ENCODE measurements at places on chromosomes 1 and 21.

DNA sequence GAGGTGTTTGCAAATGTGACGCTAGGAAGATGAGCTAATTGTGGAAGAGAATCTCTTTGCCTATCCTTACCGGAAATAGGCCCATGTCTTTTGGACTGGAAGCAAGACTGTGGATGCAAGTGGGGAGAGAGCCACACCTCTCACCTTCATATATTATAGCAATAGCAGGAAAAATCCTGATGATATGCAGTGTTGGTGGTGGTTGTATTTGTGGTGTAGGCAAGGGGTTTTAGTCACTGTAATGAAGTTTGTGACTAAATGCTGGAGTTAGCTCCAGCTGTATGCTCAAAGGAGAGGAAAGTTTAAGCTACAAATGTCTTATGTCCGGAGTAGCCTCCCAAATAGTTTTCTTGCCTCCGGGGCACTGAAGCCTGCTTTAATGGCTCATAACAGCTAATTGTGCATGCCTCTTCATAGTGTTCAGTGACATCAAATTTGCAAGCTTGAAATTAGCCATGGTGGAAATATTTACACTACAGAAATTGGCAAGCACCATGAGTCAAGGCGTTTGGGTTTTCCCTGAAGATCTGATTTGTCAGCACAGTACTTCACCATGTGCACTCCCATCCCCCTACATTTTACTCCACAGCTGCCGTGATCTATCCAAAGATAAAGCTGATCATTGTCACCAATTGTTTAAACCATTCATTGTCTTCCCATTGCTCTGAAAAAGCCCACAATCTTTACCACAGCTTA lies 102.6 kb upstream of the ZNF644 start:
- H3K36me3 ChIP-seq, result no peaks in the 10 kb centered on the region
- no peak for DNase-seq
- no peak overlapping the region for H3K27ac ChIP-seq

DNA sequence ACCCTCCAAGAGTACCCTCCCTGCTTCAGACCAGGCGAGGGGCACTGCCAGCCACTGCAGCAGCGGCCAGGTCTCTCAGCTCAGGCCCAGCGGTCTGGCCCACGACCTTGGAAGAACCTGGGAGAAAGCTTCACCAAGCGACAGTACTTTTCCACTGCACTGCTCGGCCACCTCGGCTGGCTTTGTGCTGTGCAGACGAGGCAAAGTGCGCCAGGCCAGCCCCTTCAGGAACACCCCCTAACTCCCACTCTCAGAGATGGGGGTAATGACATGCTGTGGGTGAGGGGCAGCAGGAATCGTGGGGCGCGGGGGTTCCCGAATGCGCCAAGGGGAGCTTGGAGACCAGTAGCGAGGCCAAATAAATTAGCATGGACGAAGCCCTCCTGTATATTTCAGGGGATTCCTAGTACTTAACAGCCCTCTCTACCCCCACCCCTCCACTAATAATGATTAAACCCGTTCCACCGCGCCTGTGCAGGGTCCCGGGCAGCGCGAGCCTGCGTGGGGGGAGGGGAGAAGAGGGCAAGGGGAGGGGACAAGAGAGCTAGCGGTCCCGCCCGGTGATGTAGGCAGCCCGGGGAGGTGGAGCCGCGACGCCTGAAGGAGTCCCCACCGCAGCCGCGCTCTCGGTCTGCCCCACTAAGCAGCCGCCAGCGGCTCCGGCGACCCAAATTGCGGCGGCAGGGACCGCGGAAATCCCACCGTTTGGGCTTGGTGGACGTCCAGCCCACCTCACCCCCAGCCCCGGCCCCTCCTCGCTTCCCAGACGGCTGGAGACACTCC lies at the start of gene FAM43B:
Gene FAM43B (plus strand): TSS at position 629 of the 783 bp plus-strand sequence. CDS start 401 bp downstream, outside the sequence.
- no peaks in the 10 kb centered on the region for H3K36me3 ChIP-seq
- H3K27ac ChIP-seq, result no peak within 1 kb of the TSS
- DNase-seq, result no peak
- no peaks in the 10 kb centered on the region for H3K27me3 ChIP-seq
- H3K4me1 ChIP-seq, result peaks cover 4% of the 10 kb centered on the region
- peak within 1 kb of the TSS; percentile 51 for H3K4me3 ChIP-seq

DNA sequence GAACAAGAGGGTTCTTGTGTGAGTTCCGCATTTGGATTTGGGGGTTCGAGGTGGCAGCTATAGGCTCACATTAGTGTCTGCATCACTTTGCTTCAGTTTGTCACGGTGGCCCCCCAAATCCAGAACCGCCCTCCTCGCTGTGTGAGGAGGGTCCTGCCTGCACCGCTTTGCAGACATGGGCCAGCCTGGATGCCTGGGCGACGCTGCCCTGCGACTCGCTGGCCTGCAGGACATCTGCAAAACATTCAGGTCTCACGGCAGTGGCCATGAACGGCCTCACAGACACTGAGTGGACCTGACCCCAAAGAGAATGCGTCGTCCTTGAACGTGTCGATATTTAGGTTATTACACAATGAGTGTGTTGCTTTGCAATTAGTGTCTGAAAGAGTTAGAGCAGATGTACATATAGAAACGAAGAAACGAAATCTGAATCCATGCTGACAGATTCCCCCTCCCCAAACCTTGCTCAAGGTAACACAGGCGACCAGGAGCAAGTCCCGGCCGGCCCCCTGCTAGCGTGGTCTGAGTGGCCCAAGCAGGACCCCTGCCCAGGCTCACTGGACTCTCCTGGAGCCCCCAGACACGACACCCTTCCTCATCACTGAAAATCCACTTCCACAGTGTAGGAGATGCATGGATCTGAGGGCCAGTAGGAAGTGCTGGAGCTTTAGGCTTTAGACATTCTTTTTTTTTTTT lies 20.4 kb downstream of the PDE9A start:
- no peaks in the 10 kb centered on the region for H3K36me3 ChIP-seq
- no peak overlapping the region for H3K4me3 ChIP-seq
- H3K4me1 ChIP-seq, result no peaks in the 10 kb centered on the region
- no peaks in the 10 kb centered on the region for H3K27me3 ChIP-seq
- DNase-seq, result no peak
- no peak overlapping the region for H3K27ac ChIP-seq

DNA sequence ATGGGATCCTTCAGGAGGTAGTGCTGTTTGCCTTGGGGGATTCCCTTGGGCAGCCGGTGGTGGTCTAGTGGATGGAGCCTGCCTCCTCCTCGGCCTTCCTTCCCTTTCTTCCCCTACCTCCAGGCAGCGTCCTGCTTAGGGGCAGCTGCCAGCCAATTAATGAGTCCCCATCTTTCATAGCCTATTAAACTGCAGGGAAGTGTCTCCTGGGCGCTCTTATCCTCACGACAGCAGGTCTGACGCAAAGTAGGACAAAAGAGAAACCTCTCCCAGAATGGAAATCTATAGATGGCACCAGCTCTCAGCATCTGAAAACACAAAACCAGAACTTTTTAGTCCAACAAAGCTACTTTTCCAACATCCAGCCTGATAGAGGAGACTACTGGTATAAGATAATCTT lies 69.3 kb downstream of the ELAVL4 start:
- no peaks in the 10 kb centered on the region for H3K27me3 ChIP-seq
- no peaks in the 10 kb centered on the region for H3K36me3 ChIP-seq
- H3K4me3 ChIP-seq, result no peak overlapping the region
- no peaks in the 10 kb centered on the region for H3K4me1 ChIP-seq
- DNase-seq, result no peak

- peaks cover 3% of the 10 kb centered on the region for H3K4me1 ChIP-seq
- H3K27me3 ChIP-seq, result no peaks in the 10 kb centered on the region
- no peak overlapping the region for H3K4me3 ChIP-seq
- no peak overlapping the region for H3K27ac ChIP-seq
These were observed 66.6 kb downstream of the PIK3CD start for GRCh38 chr1:9718006-9718680.

DNA sequence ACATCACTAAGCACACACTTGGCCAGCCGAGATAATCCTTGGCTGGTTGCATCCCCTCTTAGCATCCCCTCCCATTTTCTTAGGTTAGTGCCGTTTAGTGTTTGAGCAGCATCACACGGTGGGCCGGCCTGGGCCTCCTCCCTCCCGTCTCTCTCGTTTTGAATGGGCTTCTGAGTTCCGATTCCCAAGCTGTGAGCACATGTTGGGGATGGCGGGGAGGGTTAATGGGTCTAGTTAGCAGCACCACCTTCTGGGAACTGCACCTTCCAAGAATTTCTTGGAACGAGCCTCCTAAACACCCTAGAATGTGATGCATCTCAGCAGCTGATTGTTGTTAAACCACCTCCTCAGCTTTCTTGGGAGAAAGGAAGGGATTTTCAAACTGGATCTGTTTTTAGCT lies 73.3 kb downstream of the CNIH3 start:
- no peak for DNase-seq
- H3K4me1 ChIP-seq, result no peaks in the 10 kb centered on the region
- H3K4me3 ChIP-seq, result no peak overlapping the region
- H3K27me3 ChIP-seq, result no peaks in the 10 kb centered on the region
- H3K27ac ChIP-seq, result no peak overlapping the region
- no peaks in the 10 kb centered on the region for H3K36me3 ChIP-seq

- no peak overlapping the region for H3K4me3 ChIP-seq
- no peak for DNase-seq
- peak overlapping the region; percentile 85 for H3K27ac ChIP-seq
- peaks cover 37% of the 10 kb centered on the region for H3K36me3 ChIP-seq
- H3K27me3 ChIP-seq, result no peaks in the 10 kb centered on the region
These were observed 64.5 kb upstream of the FAM3B start for GRCh38 chr21:41251961-41252642.

DNA sequence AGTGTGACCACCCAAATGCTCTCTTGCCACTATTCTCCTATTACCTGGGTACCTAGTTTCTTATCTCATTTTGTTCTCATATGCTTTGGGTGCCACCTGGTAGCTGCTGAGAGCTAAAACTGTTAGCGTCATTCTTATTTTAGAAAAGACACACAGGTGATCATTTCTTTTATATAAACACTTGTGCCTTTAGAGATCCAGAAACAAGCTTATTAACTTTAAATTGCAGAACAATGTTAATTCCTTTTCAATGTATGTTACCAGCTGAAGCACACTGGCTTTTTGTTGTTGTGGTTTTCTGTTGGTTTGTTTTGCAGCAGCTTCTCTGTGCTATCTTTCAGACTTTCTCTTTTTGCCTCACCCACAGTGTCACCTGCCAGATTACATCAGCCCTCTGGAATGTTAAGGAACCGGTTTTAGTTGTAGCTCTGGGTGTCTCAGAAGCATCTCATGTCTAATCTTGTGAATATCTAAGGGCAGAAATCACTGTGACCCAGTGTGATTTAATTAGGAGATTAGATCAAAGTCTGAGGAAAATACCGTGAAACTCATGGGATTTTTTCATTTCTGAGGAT lies 43.4 kb upstream of the SLC19A2 start:
- DNase-seq, result no peak
- no peaks in the 10 kb centered on the region for H3K27me3 ChIP-seq
- no peaks in the 10 kb centered on the region for H3K36me3 ChIP-seq
- H3K27ac ChIP-seq, result no peak overlapping the region
- H3K4me1 ChIP-seq, result no peaks in the 10 kb centered on the region

DNA sequence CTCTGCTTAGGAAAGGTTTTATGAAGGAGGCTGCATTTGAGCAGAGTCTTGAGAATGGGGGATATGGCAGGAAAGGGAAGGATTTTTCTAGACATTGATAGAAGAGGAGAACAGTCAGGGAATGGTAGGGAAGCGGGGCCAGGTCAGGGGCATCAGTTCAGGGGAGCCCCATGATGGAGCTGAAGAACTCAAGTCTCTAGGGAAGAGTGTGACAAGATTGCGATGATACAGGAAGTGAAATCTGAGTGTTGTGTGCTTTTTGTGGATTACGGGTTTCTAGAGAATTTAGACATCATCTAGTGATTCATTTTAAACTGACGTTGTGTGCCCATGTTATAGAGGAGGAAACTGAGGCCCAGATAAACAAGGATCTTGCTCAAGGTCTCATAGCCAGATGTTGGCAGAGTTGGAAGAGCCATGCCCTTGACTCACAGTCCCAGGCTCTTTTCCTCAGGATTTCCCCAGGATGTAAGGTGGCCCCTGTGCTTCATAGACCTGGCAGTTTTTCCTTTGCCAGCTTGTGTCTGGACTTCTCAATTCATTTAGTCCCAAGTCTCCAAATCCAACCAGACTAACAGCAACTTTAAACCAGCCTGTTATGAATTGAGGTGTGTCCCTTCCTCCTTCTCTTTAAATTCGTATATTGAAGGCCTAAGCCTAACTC lies 130.3 kb downstream of the ROR1 start:
- no peak for DNase-seq
- H3K27me3 ChIP-seq, result no peaks in the 10 kb centered on the region
- no peak overlapping the region for H3K4me3 ChIP-seq
- peaks cover 34% of the 10 kb centered on the region for H3K4me1 ChIP-seq
- no peaks in the 10 kb centered on the region for H3K36me3 ChIP-seq
- H3K27ac ChIP-seq, result peak overlapping the region; percentile 27
